WTC11 (cell line): ENCODE measurements at places on chromosomes 6 and 20. TPM values are rescaled to one million over a fixed set of nuclear protein-coding genes. Genes with fewer than 3 reads are reported as not detected.

GRCh38 chr6:54191461-54191860, 80.2 kb downstream of the MLIP start:
- no peak for DNase-seq

- DNase-seq, result no peak
Measured at GRCh38 chr6:98067375-98067774, 767.0 kb upstream of the POU3F2 start.

GRCh38 chr6:19325335-19325789, 511.8 kb upstream of the ID4 start:
- DNase-seq, result no peak

DNA sequence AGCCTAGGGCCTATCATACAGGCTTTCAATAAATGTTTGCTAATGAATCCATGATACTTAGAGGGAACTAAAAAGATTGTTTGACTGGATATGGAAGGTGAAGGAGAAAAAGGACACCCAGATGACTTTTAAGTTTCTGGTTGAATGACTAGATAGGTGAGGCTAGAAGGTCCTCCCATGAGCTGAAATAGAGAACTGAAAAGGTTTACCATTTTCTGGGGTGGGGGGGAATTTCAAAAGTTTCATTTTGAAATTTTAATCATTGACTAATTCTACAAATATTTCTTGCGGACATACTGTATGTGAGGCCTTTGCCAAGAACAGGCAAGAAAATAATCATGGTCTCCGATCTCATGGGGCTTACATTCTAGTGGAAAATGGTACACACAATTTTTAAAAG, 17.9 kb upstream of the ZBTB2 start:
- DNase-seq, result no peak

DNA sequence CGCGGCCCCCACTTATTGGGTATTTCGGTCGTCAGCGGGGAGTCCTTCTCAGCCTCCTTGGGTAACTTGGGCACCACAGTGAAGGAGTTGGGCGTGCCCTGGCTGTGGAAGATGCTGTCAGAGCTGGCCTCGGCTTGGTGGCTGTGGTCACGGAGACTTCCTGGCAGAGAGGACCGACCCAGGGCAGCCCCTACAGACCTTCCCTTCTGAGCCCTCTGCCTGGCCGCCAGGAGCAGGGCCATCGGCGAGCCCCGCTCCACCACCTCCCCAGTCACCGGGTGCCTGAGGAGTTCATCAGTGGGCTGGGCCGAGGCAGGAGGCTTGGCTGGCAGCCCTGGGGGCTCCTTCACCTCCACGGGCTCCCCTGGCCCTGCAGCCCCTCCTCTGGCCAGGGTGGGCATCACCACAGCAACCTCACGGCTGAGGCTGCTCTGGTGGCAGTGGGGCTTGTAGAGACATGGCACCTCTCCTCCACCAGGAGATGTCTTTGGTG, 37.2 kb downstream of the C6orf132 start:
- peak; percentile 32 for DNase-seq

DNA sequence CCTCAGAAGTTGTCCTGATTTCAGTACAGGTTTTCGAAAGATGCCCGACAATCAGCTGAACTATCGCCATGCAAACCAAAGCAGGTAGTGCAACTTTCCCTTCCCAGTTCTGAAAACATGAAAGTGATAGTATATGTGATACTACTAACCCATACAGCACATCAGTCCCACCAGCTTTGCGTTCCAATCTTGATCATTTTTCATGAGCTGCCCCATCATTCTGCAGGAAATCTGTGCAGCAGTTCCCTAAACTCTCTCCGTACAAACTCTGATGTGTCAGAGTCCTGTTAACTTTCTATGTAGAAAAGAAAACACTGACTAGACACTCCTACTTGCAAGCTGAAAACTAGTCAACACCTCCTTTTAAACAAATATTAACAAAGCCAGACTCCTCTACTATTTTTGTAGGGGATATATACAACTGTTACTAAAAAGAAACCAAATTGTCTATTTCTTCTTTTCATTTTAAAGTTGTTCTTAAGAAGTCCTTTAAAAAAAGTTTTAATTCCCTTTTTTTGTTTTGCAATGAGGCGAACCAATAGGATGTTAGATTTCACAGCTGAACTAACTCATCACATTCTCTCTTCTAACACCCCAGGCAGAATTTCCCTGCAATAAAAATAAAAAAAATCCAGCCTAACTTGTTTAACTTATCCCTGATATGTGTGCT, 99.6 kb upstream of the DST start:
- DNase-seq, result no peak

The KCNG1 gene
- total RNA-seq, result 31.2 to 34.6 TPM (median 31.6 TPM) in 3 replicates

The ID4 gene
- total RNA-seq, result 4.5 to 9.3 TPM (median 8.8 TPM) in 3 replicates

The SMLR1 gene
- not detected in 3 replicates for total RNA-seq

The FAM217A gene
- not detected in 3 replicates for total RNA-seq

The THEMIS gene
- 0.39 TPM in 1 of 3 replicates, not detected in the others for total RNA-seq

The CYP39A1 gene
- total RNA-seq, result 1.3 to 1.6 TPM (median 1.6 TPM) in 3 replicates

The SNAP91 gene
- total RNA-seq, result 0.70 to 1.2 TPM (median 1.1 TPM) in 3 replicates

The SLCO4A1 gene
- 15.2 to 19.9 TPM (median 18.5 TPM) in 3 replicates for total RNA-seq

The TAF4 gene
- total RNA-seq, result 31.0 to 34.4 TPM (median 33.7 TPM) in 3 replicates
